ENCODE measurements at places on chromosomes 11 and 22.

GRCh38 chr11:119323532-119324033 lies 6.7 kb upstream of the MCAM start:
- peak; percentile 36 for DNase-seq

GRCh38 chr11:32388365-32388764 lies 47.0 kb downstream of the WT1 start:
- DNase-seq: no peak

DNA sequence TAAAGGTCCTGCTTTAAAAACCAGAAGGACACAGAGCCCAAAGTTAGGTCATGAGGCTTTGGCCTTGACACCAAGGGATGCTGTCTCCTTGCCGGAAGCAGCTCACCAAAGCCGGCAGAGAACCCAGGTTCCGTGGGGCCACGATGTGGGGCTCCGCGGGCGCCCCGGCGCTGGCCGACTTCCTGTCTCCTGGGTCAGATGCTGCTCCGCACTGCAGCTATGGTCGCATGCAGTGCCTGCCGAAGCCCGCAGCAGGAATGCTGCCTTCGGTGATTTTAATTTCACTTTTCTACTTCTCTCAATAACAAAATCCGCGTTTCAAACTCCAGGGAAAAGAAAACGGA lies 454 bp upstream of the OTUB1 start:
- DNase-seq: peak; percentile 40

- DNase-seq: no peak
Measured at GRCh38 chr11:375065-376025, 6.0 kb downstream of the B4GALNT4 start.

DNA sequence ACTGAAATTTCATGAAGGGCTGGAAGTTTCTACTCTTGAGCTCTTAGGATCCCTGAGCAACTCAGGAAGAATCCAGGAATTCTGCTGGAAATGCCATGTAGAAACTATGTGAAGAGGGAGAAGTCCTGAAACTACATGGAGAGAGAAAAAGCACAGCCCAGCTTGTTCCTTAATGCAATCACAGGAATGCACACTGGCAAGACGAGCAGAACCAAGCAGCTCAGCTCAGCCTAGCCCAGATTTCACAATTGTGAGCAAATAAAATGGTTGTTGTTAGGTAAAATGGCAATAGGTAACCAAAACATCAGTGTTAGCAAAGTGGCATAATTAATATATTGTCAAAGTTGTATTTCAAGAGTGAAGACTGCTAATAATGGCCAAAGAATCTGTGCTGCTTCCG lies 28.1 kb downstream of the ZNF214 start:
- no peak for DNase-seq

DNA sequence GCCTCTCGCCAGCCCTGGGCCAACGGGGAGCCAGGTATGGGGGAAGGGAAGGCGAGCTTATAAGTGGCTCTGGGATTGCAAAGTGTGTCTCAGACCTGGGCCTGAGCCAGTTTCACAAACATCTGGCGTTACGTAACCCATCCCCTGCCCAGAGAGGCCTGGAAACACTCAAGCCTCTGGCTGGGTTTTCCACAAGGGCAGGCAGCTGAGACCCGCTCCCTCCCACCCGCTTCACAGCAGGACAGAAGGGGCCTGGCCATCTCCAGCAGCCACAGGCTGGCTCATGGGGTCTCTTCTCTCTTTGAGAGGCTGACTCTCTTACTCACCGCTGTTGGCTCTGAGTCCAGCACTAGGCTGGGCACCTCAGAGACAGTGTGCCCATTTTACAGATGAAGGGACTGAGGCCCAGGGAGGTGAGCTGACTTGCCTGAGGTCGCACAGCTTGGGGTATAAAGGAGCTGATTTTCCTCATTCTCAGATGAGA lies 44.5 kb downstream of the TRIOBP start:
- no peak for DNase-seq

DNA sequence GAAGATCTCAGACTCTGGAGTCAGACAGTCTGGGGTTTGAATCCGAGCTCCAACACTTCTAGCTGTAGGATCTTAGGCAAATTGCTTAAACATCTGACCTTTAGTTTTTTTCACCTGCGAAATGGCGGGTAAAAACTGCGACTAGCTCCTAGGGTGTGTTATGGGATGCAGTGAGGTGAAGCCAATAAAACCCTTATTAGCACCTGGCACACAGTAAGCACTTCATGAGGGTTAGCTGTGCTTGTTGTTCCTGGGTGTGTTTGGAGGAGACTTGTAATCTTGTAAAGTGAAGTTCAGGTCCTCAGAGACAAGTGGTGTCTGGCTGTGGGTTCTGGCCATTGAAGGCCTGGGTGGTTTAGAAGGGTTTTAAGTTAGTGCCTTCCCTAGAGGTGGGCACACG lies 68.9 kb downstream of the ZBTB16 start:
- DNase-seq: no peak

GRCh38 chr11:96033095-96033494 lies 109.2 kb upstream of the MTMR2 start:
- DNase-seq: no peak

DNA sequence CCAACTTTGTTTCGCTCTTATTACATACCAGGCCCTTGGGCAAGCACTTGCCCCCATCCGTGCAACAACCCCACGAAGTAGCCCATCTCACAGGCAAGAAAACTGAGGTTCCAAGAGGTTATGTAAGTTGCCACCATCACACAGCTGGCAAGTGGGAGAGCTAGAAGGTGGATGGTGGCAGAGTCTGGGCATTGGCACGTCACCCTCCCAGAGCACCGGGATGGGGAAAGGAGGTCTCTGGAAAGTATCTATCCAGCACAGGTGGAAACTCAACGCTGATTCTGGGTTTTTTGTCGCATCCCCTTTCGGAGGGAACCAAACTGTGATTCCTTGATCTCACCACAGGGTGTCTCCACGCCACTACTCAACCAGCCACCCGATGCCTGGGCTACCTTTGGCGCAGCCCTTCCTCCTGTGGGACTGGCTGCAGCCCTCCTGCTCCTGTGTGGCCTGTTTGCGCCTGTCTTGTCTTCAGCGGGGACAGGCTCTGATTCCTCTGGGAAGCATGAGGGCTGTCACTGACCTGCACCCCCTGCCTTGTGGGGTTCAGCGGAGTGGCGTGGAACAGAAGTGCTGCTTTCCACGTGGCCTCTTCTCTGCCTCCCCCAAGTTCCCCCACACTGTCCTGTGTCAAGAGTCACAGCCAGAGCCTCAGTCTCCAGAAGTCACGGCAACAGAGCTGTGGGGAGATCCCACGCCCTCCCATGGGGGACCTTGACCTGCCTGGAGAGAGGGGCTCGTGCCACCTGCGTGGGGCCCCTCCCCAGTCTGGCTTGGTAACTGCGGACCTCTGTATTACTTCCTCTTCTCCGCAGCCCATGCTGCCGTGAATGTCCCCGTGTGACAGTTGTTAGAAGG lies 34.4 kb upstream of the TRIM29 start:
- peak; percentile 22 for DNase-seq

- no peak for DNase-seq
Measured at GRCh38 chr11:70383664-70384565, 14.4 kb upstream of the CTTN start.

DNA sequence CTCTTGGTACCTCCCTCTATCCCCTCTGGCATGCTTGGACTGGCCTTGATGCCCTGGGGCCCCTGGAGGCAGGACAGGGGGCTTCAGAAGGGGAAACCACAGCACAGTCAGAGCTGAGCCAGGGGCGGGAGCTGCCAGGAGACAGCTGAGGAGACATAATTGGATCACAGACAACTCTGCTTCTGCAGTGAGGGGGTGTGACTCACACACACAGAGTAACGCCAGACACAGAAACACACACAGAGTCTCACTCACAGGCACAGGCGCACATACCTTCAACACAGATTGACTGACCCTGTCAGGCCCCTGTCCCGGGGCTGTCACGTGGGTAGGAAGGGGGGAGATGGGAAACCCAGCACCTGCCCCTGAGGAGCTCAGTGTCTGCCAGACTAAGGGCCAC lies 20.6 kb downstream of the STARD10 start:
- no peak for DNase-seq

- DNase-seq: no peak
Measured at GRCh38 chr11:26478710-26479109, 93.4 kb downstream of the MUC15 start.

DNA sequence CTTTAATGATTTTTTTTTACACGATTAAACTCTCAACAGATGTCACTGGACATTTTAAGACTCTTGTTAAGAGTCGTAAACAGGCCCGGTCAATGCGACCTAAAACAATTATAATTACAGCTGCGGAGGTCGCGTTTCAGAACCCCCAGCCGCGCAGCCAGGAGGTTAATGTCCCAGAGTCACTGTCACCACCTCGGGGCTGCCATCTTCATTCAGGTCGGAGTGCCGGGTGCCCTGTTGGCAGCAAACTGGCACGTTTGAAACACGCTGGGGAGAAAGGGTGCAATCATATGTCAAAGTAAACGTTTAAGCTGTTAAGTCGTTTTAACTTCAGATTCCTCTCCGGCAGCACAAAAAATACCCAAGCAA lies 711 bp upstream of the PHF21B start:
- DNase-seq: no peak

GRCh38 chr11:119030329-119031047 lies at the start of gene SLC37A4:
Gene SLC37A4 (minus strand): TSS chr11:119030877.
- peak; percentile 92 for DNase-seq

DNA sequence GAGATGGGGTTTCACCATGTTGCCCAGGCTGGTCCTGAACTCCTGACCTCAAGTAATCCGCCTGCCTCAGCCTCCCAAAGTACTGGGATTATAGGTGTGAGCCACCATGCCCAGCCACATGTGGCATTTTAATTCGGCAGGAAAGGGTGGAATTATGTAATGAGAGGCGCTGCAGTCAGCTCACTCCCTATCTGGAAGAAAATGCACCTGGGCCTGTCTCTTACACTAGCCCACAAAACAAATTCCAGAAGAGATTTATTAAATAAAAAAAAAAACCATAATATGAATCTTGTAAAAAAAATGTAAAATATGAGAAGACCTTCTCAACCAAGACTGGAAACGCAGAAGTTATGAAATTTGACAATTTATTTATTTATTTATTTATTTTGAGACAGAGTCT lies 8.2 kb upstream of the KAT5 start:
- DNase-seq: no peak

GRCh38 chr22:40533712-40534378 lies 102.7 kb downstream of the MRTFA start:
- no peak for DNase-seq

DNA sequence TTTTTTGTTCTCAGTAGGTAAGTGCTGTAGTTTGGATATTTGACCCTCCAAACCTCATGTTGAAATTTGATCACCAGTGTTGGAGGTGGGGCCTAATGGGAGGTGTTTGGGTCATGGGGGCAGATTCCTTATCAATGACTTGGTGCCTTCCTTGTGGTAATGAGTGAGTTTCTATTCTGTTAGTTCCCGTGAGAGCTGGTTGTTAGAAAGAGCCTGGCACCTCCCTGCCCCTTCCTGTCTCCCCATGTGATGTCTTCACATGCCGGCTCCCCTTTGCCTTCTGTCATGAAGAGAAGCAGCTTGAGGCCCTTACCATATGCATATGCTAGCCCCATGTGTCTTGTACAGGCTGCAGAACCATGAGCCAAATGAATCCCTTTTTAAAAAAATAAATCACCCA lies 138.3 kb downstream of the TMEM135 start:
- DNase-seq: no peak

GRCh38 chr22:24996420-24996952 lies 44.0 kb downstream of the KIAA1671 start:
- no peak for DNase-seq

- DNase-seq: no peak
Measured at GRCh38 chr11:66067640-66068039, 2.4 kb upstream of the PACS1 start.

GRCh38 chr11:61020551-61021235 lies 49.2 kb downstream of the CD6 start:
- no peak for DNase-seq

DNA sequence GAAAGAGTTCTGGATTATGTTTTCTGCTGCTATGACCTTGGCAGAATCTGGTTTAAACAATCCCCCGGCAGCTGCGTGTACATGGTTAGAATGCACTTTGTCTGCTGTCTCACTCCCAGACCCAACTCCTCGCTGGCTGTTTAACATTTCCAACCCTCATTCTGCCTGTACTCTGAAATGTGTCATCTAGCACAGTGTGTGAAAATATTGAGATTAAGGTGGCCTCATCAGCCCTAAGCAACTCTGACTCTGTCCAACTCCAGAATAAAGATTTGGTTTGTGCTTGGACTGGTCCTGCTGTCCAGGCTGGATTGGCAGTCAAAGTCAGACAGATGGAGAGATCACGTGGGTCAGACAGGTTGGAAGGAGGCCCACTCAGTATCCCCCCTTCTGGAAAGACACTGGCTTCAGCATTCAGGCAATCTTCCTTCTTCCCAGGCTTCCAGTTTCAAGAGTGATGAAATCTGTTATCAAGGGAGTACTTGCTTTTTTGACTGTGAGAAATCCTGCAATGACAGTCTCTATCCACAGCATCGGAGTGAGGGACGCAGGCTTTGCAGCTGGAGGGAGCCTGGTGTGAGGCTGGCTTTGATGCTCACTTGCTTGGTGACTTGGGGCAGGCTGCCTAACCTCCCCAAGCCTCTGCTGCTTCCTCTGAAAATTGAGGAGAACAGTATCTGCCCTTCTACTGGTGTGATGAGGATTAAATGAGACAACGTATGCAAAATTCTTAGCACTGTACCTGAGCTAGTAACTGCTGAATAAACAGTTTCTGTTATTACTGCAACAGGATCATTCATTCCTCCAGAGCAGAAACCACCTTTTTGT lies 29.8 kb downstream of the ABTB2 start:
- DNase-seq: no peak

Measured in NCI-H1930 (cell line).